Effector memory CD8-positive, alpha-beta T cell (primary cell): ENCODE measurements at places on chromosomes 5 and 9.

DNA sequence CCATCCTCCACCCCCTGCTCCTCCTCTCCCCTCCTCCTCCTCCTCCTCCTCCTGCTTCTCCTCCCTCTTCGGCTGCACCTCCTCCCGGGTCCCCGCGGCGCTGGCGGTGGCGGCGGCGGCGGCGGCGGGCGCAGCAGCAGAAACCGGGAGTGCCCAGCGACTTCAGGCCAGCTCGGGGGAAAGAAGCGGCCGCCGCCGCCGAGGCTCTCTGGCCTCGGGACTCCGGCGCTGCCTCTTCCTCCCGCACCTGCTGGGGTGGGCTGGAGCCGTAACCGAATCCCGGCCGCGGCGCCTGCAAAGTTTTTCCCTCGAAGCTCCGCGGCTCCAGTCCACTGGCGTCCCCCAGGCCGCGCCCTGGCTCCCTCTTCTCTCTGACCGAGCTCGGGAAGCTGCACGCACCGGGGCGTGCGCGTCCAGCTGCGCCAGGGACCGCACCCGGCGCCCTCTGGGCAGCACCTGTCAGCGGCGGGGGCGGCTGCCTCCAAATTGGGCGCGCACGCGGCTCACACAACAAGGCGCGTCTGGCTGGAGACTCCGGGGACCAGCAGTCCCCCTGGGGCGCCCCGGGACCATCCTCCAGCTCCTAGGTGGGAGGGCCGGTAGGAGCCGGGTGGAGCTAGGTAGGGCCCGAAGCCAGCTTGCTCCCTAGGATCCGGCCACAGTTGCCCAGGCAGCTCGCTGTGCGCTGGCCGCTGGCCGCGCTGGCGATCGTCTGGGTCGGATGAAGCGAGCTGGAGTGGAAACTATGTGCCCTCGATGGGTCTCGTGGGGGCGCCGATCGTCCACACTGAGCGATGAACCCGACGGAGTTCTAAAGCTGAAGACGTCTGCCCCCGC lies at the start of gene MCTP1:
MCTP1 (minus strand) TSS at position 523 of the 837 bp plus-strand sequence.
- no peak for DNase-seq

DNA sequence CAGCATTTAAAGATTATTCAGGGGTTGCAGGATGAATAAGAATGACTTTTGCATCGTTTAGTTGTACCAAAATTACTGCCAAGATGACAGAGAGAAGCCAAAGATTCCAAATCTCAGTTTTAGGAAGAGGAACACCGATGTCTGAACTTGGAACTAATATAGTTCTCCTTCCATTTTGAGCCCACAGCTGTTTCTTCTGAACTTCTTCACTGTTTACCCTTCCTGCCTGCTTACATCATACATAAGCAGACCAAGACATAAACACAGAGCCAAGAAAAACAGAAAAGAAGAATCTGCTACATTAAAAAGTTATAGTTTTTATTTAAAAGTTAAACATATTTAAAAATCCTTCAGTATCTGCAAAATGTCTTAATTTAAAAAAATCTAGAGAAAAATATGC lies 146.9 kb upstream of the RAPGEF1 start:
- DNase-seq: no peak

- no peak for DNase-seq
Measured at GRCh38 chr5:124873188-124873587, 126.7 kb upstream of the ZNF608 start.

- DNase-seq: no peak
Measured at GRCh38 chr5:150402901-150403342, 9.8 kb downstream of the CD74 start.

DNA sequence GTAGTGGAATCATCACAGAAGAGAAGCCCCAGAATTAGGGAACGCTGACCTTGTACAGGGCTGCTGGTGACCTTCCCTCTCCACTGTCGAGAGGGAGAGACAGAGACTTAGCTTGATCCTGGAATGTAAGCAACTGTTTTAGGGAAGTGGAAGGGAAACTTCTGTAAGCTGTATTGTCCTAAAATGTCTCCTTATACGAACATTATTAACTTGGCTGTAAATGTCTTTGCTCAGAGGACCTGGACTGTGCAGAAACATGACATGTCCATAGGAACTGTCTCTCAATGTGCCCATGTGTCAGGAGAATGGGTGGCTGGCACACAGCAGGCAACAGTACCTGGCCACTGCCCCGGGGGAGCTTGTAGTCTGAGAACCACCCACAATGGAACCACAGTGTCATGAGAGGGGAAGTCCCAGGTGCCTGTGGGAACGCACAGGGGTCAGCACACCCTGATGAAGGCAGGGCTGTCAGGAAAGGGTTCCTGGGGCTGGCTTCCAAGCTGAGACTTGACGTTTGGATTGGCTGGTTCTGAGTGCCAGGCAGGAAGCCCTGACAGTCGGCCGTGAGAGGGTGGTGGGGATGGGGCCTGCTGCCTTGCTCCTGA lies 34.0 kb downstream of the DAP start:
- no peak for DNase-seq

GRCh38 chr5:23084815-23085214 lies 231.7 kb upstream of the CDH12 start:
- no peak for DNase-seq

GRCh38 chr9:82109626-82110025 lies 121.1 kb downstream of the SPATA31D1 start:
- no peak for DNase-seq
